Iris pigment epithelial cell (primary cell): ENCODE measurements at places on chromosomes 3 and 15.

DNA sequence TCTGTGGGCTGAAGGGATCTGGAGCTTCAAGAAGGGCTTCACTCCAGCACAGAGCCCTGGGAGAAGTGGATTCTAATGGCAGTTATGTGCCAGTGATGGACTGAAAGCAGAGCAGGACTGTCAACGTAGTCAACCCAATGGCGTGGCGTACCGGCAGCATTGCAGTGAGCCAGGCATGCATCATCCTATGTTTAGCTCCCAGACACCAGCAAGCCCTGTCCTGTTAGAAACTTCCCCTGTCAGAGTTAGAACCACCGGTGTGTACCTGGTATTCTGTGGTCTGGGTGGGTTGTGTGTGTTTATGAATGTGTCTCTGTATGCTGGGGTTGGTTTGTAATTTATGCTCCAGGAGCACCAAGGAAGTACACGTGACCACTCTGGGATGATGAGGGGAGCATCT, 86.3 kb downstream of the CLSTN2 start:
- no peak for DNase-seq

DNA sequence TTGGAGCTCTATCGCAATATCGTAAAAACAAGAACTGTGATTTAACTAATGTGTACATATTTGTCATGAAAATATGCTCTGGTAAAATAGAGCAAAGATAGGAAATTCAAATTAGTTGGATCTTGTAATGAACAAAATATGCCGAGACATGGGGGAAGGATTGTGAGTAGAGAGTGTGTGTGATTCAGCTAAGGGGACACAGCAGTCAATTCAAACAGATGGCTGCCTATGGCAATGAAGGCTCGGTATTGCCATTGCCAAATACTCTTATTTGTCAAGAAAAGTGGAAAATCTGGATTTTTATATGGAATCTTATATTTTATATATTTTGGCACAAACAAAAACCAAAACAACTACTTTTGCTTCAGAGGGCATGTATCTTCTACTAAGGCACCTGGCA, 227.3 kb upstream of the BCHE start:
- no peak for DNase-seq

DNA sequence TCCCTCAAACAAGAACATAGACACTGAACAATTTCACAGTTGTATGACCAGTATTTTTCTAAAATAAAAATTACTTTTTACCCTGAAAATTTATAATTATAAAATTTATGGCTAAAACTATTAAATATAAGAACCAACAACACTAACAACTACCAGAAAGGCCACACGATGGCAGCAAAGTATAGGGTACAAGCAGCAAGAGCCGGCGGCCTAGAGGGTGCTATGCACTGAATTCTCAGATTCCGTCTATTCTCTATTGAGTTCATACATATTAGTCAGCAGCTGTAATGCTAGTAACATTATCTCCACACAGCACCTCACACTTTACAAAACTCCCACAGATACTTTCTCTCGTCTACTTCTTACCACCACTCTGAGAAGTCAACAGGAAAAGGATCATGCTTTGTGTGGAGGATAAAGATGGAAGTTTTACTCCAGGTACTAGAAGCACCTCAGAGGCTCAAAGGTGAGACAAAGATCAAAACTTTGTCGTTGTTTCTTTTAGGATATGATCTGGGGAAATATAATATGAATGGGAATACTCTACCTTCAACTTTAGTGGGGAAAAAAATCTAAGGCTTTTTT, 160.5 kb downstream of the FGF12 start:
- DNase-seq: peak; percentile 87

DNA sequence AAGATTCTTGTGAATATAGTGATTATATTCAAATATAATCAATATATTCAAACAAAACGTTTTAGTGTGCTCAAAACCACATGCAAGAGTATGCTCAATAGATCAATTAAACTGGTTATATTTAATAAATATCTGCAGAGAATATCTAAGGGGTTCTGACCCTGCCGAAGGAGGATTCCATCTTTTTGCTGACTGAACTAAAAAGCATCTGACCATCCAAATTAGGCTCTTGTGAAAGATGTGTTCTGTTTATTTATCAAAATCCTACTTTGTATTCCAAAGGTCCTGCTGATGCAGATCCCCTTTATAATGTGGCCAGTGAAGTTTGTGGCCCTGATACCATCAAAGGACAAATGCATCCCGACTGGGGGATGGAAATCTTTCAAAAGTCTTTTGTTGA, 41.8 kb upstream of the ARPIN start:
- no peak for DNase-seq

DNA sequence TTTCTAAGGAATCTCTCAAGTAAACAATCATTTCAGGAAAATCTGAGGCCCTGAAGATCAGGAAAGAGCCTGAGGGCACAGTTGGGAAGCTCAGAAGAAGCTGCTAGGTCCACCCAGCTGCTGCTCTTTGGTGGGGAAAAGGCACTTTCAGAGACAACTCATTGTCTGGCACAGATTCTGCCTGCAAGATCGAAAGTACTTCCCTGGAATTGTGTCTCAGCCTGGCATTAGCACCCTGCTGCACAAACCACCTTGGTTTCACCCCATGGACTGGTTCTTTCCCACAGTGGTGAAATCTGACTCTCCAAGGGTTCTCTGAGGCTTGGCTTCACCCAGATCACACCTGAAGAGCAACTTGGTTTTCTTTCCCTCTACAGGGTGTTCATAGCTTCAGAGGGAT, 18.7 kb downstream of the THRB start:
- no peak for DNase-seq

DNA sequence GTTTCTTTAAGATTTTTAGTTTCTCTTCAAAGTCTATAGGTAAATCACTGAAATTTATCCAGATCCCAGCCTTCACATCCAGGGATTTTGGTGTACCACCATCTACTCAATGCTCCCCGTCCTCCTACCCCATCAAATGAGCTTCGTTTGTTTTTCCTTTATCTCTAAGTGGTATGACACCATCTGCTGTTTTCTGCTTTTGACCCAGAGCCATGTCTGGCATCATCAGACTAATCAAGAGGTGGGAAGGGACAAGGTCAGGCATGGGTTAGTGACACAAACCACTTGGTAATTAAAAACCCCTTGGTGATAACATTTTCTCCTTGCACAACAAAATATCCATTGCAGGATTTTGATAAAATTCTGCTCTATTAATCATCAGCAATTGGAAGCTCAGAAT, 92.7 kb upstream of the GOLGA8J start:
- DNase-seq: no peak

DNA sequence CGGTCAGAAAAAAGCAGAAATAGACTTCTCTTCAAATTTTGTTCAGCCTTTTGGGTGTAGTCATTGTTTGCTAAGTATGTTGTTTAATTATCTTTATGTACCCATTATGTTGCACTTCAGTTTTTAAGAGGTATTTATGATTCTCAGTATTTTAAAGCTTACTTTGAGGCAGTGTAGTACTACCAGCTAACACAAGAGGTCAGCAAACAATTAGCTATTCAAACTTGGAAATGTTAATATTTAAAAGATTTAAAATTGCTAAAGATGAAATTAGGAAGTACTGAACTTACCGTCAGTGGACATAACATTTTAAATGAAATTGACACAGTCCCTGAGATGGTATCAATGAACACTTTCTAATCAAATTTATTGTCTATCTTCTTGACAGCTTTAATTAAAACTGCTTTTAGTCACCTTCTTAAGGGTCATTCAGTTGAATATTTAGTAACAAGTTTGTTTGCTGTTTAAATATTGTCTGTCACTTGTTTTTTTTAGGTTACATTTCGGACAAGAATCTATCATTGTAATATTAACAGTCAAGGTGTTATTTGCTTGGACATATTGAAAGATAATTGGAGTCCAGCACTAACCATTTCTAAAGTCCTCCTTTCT, 28.1 kb downstream of the NKIRAS1 start:
- peak; percentile 56 for DNase-seq

- no peak for DNase-seq
These were observed 51.0 kb downstream of the TPRA1 start for GRCh38 chr3:127539366-127540060.

- DNase-seq: peak; percentile 99
These were observed 57.8 kb upstream of the NMD3 start for GRCh38 chr3:161163297-161163696.

DNA sequence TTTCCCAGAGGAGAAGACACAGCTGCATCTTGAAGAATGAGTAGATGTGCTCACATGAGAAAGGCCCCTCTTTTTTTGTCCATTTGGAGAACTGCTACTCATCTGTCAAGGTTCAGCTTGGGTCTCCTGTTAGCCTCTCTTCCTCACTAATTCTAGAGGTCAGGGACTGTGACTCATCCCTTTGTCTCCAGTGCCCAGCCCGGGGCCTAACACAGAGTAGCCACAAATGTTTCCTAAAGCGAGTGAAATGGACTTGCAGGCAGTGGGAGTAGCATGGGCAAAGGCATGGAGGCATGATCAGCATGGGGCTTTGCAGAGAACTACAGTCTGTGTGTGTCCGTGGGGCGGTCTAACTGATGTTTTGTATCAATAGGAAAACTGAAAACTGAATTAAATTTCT, 33.9 kb upstream of the MRPS22 start:
- no peak for DNase-seq

- DNase-seq: no peak
These were observed 13.7 kb downstream of the CTDSPL2 start for GRCh38 chr15:44441095-44441501.

GRCh38 chr3:161455962-161456361, 40.6 kb upstream of the OTOL1 start:
- no peak for DNase-seq

GRCh38 chr3:71469138-71469435, 114.4 kb downstream of the FOXP1 start:
- no peak for DNase-seq

GRCh38 chr3:23094412-23094811, 108.7 kb upstream of the UBE2E2 start:
- no peak for DNase-seq

- DNase-seq: no peak
These were observed 32.1 kb downstream of the TLNRD1 start for GRCh38 chr15:81032818-81033217.

GRCh38 chr3:127900536-127900935, 14.5 kb upstream of the KBTBD12 start:
- DNase-seq: peak; percentile 16

- DNase-seq: no peak
These were observed 36.6 kb downstream of the SMAD6 start for GRCh38 chr15:66738595-66738994.

GRCh38 chr15:67188551-67189218, 65.8 kb downstream of the AAGAB start:
- DNase-seq: peak; percentile 69

DNA sequence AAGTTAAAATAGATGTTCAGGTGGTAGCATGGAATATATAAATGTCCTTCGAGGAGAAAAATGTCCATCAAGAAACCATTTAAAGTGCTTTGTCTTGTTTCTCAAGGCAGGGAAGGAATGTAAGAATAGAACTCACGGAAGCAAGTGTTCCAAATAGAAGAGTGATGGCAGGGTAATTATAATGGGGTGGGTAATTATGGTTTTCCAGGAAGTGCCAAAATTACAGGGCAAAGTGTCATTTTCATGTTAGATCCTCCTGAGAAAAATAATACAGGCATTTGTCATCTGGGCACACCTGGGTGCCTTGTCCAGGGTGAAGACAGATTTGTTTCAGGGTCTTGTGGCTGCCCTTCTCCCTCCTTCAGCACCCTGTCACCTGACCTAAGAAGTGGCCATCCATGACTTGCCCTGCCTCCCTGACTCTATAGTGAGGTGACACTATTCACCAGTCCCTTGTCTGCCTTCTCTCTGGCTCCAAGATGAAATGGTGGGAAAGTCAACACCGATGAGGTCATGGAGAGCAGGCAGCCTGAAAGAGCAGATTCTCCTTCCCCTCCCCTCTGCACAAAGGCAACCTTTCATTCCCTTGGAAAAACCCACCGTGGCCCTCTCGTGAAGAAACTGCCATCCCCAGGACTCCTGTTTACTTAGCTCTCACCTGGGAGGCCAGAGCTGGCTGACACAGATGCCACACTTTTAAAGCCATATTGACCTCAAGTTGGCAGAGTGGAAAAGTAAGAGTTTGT, 45.1 kb upstream of the AMOTL2 start:
- DNase-seq: no peak

GRCh38 chr3:61053781-61054496, 197.3 kb downstream of the FHIT start:
- DNase-seq: no peak

DNA sequence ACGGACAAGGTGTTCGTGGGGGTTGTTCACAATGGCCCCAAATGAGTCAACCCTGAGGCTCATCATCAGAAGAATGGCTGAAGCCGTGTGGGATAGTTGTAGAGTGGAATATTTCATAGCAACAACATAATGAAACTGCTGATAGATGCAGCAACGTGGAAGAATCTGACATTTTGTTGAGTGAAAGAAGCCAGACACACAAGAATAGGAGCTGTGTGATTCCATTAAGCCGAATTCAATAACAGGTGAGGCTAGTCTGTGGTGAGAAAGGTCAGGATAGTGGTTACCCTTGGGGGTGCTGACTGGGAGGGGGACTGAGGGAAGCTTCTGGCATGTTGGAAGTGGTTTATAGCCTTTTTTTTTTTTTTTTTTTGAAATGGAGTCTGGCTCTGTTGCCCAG, 144.0 kb downstream of the SMAD6 start:
- no peak for DNase-seq

DNA sequence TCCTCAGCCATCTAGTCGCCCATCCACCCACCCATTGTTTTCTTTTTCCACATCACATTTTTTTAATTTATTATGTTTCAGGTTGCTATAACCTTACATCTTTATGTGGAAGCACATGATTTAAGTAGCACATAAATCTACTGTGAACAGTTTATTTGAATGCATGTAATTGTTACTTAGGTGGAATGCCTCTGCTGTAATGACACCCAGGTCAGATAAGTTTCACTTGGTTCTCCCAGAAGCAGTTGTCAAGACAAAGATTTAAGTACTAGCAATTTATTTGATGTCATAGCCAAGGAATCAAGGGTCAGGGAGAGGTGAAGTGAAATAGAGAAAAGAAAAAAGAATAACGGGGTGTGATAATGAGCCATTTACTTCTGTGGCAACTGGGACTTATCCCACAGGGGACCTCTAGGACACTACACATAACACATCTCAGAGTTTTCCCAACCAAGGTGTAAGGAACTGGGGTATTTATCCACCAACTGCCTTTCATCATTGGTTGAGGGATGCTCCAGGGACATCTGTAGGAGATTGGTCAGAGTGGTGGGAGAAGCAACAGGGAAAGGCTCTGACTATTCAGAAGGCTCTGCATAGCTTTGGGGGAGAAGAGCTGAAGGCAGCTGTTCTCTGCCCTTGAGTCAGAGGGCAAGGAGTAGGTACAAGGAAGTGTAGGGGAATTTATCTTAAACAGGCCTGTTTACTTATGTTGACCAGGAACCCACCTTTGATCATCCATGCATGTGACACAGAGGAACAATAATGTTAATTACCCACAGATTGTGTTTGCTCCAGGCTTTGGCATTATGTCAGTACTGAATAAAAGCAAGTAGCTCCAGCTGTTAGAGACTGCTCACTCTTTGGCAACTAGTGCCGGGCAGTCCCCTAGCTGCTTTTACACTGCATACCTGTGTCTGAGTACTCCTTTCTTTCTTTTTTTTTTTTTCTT, 94.8 kb downstream of the CD200R1L start:
- DNase-seq: no peak
